ENCODE measurements at places on chromosomes 2 and 18.
A peak's percentile ranks its signal among the peaks of the same experiment; 100 is the strongest.

DNA sequence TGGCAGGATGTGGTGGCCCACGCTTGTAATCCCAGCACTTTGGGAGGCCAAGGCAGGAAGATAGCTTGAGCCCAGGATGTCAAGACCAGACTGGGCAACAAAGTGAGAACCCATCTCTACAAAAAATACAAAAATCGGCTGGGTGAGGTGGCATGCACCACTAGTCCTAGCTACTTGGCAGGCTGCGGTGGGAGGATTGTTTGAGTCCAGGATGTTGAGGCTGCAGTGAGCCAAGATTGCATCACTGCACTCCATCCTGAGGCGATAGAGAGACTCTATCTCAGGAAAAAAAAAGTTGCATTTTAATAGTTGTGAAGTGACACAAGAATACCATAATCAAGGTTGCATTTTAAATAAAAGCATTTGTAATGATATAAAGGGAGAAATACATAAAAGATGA lies 124.1 kb upstream of the SLC38A11 start:
- no peak for DNase-seq

DNA sequence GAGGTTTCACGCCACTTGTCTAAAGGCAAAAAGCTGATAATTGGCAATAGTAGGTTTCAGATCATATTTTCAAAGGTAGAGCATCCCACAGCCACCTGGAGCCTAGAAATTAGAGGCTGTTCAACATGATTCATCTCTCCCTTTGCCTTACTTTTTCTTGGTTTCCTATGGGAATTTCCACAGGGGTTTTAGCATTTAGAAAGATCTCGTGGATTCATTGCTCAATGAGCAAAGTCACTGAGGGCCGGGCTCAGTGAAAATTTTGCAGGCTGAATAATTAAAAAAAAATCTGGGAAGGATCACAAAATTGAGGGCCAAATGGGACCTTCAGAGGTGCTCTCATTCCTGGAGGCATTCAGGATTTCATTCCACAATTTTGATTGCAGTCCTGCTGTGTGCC lies 137.1 kb downstream of the VAPA start:
- DNase-seq = no peak

DNA sequence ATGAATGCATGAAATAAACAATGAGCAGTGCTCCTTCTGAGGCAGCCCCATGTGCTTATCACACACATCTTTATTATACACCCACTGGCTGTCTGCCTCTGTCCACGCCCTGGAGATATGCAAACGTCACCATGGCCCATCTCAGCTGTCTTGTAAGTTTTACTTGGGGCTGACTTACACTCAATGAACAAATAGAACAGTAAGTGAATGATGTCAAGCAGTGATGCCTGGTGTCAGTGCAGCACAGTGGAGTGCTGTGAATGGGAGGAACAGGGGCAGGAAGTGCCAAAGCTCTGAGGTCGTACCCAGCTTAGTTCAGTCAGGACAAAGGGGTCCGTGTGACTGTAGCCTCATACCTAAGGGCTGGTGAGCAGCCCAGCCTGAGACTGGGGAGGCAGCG lies 659.5 kb upstream of the HS6ST1 start:
- no peak for DNase-seq

GRCh38 chr2:241816431-241817121 lies 7.6 kb downstream of the NEU4 start:
- no peak for DNase-seq

DNA sequence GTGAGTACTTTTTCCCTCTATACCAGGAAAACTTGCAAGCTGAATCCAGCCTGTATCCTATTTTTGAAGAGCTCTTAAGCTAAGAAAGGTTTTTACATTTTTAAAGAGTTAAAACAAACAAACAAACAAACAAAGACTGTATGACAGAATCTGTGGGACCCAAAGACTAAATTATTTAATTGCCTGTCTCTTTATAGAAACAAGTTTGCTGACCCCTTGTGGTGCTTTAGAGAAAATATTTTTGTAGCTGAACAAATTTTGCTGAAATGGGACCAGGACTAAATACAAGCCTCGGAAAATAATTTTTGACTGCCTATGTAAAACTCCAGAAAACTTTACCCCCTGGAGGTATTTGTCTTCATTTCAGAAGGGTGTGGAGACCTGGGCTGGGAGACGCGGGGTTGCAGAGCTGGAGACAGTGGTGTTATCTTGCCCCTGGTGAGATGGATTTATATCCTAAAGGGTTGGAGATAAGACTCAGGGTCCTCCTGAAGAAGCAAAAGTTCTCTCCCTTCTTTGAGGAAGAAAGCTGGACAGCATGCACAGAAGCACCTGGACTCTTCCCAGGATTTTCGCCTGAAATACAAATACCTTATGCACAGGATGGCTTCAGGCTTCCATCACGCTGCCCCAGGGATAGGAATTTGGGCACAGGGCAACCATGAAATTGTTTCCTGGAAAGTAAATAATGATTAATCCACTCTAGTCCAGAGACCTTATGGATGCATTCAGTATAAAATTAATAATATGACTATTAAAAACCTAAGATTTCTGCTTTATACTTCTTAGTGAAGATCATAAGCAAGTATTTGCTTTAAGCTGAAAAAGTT lies 54.3 kb downstream of the TMX3 start:
- peak; percentile 79 for DNase-seq

- DNase-seq = no peak
These were observed 1.1 kb downstream of the HIBCH start for GRCh38 chr2:190318514-190318913.

DNA sequence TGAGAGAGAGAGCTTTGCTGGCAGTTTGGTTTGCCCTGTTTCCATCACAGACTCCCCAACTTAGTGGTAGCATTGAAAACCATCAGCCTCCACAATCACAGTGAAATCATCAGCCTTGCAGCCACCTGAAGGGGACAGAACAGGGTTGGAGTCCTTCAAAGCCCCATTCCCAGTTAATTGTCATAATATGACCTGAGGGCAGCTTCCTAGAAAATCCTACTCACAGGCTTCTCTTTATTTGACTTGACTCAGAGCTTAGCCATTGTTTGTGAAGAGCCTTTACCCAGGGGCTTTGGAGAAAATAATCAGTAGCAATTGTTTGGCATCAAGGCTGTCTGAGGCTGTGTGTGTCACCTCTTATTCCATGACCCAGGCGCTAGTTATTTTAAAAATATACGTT lies 308.7 kb downstream of the CBLN2 start:
- no peak for DNase-seq

GRCh38 chr2:110674620-110675555 lies 3.0 kb downstream of the BUB1 start:
- DNase-seq = peak; percentile 64

GRCh38 chr18:67553437-67553836 lies 36.9 kb upstream of the DSEL start:
- DNase-seq = peak; percentile 9

- no peak for DNase-seq
These were observed 233.4 kb downstream of the VAPA start for GRCh38 chr18:10147226-10147625.

DNA sequence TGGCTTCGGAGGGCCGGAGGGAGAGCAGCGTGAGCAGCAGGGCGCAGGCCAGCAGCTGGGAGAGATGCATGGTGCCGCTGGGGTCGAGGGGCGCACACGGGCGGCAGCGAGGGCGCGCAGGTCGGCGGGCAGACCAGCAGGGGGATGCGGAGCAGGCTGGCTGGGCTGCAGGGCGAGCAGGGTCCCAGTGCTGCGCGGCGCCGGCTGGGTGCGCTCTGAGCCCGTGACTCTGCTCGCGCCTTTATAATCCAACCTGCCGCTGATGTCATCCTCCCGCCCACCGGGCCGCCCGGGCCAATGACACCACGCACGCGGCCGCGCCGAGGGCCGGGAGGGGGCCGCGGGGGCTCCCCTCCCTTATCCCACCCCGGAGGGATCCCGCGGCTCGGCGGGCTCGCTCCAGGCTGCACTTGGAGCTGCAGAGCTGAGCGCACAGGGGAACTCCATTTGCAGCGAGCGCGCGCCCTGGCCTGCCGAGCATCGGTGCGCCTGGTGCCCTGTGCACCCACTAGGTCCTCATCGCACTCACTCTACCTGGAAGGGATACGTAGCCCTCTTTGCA lies at the start of gene NPPC:
TSS of gene NPPC (minus strand) at position 217 of the 562 bp plus-strand sequence. CDS start at position 70, 147 bp downstream.
- peak; percentile 47 for DNase-seq

DNA sequence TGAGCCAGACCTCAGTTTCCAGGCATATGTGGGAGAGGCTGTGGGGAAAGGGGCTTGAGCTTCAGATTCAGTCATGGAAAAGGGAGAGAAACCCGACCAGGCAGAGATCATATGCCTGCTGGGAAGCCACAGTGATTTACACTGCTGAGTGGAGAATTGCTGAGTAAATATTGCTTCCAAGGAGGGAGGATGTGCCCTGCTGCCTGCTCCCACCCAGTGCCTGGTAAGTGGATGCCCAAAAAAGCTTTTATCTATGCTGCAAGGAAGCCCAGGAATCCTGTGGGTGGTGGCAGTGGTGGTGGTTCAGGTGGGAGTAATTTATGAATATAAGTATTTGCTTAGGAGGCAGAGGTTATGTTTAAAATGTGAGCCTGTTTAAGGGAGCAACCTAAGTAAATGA lies 39.5 kb downstream of the INO80C start:
- peak; percentile 48 for DNase-seq

DNA sequence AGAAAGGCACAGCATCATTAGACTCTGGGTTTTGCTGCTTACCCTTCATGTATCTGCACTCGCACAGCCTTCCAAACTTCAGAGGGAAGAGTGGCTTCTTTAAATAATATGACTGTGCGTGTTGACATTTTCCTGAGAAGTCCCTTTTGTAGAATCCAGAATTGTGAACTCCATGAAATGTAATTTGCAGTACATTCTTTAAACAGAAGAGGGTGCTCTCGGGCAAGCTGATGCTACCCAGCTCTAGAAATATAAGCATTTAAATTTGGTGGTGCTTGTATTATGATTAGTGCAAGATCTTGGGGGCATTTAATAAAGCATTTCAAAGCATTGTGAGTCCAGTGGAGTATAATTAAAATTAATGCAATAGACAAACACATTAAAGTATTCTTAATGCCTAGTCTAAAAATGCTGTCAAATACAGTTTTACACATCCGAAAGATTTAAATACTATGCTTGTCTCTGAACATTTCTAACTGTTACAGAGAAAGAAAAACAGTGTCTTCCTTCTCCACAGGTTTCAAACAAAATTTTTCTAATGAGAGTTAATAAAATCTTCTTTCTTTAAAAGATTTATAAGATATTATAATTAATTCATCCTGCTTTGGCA lies 17.3 kb upstream of the GTF2A1L start:
- DNase-seq = peak; percentile 64

DNA sequence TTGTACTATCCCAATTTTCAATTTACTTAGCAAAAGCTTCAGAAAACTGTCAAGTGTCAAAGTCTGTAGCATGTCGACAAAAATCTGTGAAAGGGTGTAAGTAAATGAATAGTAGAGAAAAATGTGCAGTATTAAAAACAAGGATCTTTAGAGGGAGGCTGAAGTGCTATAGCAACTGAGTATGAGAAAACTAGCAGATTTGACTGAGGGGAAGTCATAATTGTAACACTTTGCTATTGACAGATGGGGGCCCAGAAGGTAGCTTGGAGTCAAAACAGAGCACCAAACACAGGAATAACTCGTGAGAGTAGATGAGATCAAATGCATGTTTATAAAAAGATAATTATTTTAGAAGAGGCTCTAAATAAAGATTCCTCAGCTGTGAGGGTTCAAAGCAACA lies 657.7 kb downstream of the TMEM182 start:
- DNase-seq = no peak

GRCh38 chr2:44456946-44457345 lies 95.2 kb downstream of the CAMKMT start:
- no peak for DNase-seq

DNA sequence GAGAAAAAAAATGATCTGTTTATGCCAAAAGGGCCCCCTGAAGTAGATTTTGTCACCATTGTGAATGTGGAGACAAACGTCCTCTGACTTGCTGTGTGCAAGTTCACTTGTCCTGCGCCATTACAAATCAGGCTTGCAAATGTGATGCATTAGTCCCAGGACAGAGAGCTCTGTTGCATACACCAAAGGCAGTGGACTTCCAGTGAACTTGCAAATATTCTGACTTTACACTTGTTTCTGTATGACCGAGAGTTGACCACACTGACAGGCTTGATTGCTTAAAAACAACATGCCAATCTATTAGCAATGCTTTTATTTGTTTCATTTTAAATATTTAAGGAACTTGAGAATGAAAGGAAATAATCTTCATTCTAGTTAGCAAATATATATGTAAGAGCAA lies 293.2 kb downstream of the PLCL1 start:
- no peak for DNase-seq

DNA sequence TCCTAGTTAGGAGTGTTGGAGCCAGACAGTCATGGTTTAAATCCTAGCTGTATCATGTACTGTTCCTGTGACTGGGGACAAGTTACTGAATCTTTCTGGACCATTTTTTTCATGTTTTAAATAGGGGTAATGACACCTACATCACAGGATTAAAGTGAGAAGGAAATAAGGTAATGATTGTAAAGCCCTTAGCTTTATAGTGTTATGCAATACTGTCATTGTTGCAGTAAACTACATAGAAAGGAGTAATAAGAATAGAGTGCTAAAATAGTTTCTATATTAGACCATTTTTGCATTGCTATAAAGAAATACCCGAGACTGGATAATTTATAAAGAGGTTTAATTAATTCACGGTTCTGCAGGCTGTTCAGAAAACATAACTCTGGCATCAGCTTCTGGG lies 14.5 kb downstream of the AGPS start:
- no peak for DNase-seq

DNA sequence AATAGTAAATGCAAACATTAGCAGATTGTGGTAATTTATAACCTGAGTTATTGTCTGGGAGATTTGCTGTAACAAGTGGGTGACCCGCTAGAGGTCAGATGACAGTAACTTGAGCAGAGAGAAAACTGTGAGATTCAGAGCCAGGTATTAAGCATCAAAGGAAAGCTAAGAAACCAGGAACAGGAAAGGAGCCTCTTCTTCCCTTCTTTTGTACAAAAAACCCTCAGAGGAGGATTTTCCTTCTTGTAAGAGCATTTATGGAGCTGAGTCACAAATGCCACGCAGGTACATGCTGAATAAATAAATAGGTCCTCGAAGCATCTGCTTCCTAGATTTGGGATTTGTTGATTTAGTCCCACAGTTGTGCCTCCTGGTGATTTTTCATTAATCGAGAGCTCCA lies 146.5 kb downstream of the SH3BP4 start:
- DNase-seq = no peak

GRCh38 chr18:50775207-50775606 lies 44.6 kb downstream of the MRO start:
- DNase-seq = no peak

DNA sequence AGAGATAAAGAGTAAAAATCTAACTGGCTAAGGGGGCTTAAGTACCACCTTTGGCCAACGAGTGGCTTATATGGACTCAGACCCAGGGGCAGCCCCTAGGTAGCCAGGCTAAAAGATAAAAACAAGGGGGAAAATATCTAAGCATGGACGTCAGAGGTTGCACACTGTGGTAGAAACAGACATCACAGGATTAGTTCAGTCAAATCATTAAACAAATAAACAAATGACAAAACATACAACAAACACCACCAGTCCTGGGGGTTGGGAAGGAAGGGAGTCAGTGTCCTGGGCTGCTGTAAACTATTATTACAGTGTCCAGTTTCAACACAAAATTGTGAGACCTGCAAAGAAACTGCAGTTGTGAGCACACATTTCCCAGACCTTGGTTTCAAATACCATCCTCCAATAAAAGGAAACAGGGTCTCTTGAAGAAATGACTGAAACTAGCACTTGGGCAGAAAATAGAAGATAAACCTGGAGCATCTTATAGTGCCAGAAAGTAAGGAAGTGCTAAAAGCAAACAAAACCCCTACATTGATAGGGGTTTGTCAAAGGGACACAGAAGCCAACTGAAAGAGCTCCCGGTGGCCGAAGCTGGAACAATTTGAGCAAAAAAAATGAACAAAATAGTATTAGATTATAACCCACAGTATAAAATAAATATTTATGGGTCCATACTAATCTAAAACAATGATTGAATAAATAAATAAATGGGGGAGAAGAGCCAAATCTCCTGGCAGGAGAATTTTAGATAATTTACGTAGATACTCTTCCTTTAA lies 154.8 kb upstream of the KLF7 start:
- DNase-seq = peak; percentile 57

All from choroid plexus epithelial cell (primary cell).